EH (cell line): ENCODE measurements at places on chromosomes 6 and 20.

GRCh38 chr20:6282642-6283041, 159.8 kb upstream of the FERMT1 start:
- DNase-seq: no peak

- DNase-seq: no peak
These were observed 167.5 kb upstream of the PMEPA1 start for GRCh38 chr20:57877131-57877824.

- DNase-seq: no peak
These were observed 18.3 kb downstream of the SERPINB9 start for GRCh38 chr6:2884804-2885203.

- DNase-seq: peak; percentile 70
These were observed 81.7 kb upstream of the FOXP4 start for GRCh38 chr6:41464481-41464880.

- DNase-seq: no peak
These were observed 55.8 kb upstream of the TFAP2D start for GRCh38 chr6:50657513-50657912.

DNA sequence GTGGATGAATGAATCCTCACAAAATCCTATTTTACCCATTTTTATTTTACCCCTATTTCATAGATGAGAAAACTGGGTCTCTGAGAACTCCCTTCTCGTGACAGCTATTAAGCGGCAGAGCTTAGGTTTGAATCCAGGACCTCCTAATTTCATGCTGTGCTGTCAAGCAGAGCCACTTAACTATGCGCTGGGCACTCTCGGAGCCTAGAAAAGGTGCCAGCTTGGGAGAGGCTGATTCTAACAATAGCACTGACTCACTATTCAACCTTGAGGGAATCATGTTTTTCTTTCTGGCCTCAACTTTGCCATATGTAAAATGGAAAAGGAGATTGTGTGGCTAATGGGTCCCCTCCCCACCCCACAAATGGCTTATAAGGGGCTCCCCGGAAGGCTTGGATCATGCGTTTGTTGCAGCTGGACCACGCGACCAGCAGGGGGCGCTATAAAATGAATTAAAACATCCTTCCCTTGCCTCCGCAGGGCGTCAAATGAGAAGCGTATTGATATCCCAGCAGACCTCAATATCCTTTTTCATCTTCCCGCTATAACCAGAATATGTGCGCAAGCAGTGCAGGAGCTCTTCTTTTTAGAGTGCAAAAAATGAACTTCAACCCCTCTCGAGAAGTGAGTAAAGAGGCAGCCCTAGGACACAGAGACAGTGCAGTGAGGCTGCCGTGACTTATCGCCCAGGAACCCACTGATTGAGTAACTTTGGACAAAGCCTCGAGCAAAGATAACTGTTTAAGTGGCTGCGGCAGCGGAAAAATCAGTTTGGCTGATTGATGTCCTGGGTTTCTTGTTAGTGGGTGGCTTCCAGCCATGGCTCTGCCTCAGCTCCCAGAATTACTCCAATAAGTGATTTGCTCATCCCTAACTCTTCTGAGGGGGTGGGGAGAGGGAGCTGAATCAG, 12.8 kb upstream of the PDYN start:
- DNase-seq: peak; percentile 47

GRCh38 chr20:1946762-1947534, 46.9 kb downstream of the PDYN start:
- DNase-seq: peak; percentile 7

- DNase-seq: no peak
These were observed 47.0 kb upstream of the MANEA start for GRCh38 chr6:95530176-95530819.

DNA sequence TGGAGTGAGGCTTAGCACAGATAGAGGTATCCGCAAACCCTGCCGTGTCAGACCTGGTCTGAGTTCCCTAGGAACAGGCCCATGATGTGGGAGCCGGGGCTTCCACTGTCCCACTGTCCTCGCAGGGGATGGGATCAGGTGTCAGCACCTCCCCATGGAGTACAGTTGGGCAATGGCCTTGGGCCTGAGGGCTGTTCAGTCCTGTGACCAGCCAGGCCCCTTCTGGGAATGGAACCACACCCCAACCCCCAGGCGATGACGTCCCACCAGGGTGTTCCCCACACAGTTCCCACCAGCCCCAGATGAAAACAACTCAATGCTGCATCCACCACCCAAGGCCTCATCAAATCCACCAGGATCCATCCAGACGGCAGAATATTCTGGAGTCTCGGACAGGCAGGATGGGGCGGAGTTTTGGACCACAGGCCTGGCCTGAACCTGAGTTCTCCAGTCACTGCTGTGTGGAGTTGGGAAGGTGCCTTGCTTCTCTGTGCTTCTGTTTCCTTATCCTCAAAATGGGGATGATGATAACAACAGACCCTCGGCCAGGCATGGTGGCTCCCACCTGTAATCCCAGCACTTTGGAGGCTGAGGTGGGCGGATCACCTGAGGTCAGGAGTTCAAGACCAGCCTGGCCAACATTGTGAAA, 62.2 kb downstream of the UBE2V1 start:
- no peak for DNase-seq

DNA sequence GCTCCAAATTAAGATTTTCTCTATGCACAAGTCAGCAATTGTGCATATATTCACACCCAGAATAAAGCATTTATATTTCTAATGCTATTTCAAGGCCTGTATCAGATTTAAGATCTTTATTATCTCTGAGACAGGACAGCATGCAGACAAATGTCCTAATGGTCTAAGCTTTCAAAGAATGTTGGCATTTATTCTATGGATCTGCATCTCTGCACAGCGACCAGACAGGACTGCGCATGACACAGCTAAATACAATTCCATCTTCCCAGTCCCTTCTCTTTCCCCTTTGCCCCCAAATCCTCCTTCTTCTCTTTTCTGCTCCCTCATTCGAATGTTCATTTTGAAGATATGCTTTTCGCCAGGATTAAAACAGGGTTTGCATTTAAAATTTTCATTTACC, 478.5 kb downstream of the PKHD1 start:
- DNase-seq: no peak

DNA sequence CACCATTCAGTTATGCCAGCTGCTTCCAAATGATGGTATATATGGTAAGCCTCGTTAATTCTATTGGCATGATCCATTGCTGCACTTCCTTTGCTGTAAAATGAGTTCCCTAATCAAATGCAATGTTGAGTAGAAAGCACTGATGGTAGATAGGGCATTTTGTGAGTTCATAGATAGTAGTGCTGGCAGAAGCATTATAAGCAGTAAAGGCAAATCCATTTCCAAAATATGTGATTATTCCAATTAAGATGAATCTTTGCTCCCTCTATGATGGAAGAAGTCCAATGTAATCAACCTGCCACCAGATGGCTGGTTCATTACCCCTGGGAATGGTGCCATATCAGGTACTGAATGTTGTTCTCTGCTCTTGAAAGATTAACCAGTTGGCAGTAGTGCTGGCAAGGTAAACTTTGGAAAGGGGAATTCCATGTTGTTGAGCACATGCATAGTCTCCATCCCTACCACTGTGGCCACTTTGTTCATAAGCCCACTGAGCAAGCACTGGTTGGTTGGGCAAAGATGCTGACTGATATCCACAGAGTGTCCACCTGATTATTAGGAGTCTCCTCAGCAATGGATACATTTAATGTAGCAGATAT, 5.6 kb upstream of the TBPL1 start:
- DNase-seq: no peak

GRCh38 chr6:165652766-165653165, 10.3 kb downstream of the PDE10A start:
- DNase-seq: no peak

DNA sequence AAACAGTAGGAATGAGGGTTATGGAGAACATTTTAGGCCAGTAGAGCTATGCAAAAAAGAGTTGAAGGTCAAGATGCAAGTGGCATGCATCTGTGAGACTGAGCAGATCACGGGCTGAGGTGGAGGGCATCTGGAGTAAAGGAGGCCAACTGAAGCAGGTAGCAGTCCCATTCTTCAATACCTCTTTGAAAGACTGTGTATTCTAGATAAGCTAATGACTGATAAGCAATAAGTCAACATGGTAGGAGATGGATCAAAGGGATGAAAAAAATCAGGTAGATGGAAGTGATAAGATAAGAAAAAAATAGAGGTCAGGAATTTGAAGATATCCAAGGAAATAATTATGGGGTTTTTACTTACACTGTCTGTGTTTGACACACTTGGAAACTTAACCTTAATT, 55.6 kb downstream of the ARMC2 start:
- no peak for DNase-seq

DNA sequence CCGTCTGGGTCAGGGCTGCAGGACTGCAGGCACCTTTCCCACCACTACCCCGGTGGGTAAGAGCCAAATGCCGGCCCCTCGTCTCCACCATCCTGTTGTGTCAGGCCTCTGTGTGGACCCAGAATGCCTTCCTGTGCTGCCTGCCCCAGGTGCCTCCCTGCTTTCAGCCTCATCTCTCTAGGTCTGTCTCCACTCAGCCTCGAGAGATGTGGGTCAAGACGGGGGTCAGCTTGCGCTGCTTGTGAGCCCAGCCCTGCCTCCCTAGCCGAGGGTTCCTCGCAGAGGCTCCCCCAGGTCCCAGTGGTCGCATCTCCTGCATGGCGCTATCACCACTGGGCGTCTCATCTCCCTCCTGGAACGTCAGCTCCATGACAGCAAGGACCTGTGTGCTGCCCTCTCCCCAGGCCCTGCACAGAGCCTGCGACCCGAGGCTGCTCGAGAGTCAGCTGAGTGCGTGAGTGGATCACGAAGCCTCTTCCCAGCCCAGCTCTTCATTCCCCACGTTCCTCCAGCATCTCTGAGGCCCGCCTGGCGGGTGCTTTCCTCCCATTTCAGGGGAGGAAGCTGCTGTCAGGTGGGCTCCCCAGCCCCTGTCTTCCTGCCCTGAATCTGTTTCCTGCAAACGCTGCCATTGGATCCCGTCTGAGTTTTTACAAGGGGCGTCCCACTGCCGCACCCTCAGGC, 38.7 kb upstream of the ZBP1 start:
- no peak for DNase-seq

- no peak for DNase-seq
These were observed 67.4 kb upstream of the LOC128125822 start for GRCh38 chr6:63504777-63505384.
